Endodermal cell (in vitro differentiated cells): ENCODE measurements at places on chromosomes 5 and 9. TPM values are rescaled to one million over a fixed set of nuclear protein-coding genes. Genes with fewer than 3 reads are reported as not detected.

DNA sequence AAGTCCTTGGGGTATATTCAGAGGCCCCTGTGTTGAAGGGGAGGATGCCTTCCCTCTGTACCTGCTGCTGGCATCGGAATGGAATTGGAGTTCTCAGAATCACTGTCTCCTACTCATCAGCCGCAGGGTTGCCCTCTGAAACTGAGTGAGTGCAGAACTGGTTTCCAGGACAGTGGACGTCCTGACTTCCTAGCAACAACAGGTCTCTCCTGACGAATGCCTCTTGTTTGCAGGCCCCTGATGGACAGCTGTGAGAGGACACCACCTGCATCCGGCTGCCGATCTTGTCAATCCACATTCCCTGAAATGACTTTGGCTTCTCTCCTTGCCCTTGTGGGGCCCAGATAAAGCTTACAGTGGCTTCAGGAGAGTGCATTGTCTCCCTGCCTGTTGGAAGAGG, 274.5 kb downstream of the NSG2 start:
- peak; percentile 41 for DNase-seq

- DNase-seq: no peak
Measured at GRCh38 chr5:125914471-125914870, 508.7 kb upstream of the GRAMD2B start.

DNA sequence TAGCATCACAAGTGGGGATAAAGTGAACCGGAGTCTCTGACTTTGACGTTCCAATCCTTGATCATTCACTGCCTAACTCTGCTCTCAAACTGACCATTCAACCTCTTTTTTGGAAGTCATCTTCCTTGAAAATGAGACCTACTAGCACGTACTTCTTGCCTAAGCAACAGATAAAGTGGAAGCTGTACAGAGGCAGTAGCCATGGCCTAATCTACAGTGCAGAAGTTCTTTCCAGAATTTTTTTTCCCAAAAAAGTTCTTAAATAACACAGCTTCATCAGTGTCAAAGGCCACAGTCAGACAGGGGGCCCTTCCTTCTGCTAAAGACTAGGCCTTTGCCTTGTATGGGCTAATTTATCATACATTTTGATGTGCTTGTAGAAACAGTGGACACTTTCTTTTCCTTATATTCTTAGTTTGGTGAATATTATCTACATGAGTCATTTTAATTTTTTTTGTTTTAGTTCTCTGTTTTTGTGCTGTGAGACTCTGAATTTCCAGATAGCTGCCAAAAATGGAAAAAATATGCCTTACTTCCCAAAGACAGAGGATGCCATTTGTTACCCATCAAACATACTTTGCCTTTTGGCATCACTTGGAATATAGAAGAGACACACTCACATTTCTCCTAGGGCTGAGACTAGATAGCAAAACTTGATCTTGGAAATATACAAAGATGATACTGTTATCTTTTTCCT, 96.3 kb upstream of the VCAN start:
- DNase-seq: no peak

- DNase-seq: no peak
Measured at GRCh38 chr9:122291458-122291857, 26.8 kb downstream of the MRRF start.

- peak; percentile 23 for DNase-seq
Measured at GRCh38 chr5:168654211-168654721, 75.1 kb upstream of the PANK3 start.

DNA sequence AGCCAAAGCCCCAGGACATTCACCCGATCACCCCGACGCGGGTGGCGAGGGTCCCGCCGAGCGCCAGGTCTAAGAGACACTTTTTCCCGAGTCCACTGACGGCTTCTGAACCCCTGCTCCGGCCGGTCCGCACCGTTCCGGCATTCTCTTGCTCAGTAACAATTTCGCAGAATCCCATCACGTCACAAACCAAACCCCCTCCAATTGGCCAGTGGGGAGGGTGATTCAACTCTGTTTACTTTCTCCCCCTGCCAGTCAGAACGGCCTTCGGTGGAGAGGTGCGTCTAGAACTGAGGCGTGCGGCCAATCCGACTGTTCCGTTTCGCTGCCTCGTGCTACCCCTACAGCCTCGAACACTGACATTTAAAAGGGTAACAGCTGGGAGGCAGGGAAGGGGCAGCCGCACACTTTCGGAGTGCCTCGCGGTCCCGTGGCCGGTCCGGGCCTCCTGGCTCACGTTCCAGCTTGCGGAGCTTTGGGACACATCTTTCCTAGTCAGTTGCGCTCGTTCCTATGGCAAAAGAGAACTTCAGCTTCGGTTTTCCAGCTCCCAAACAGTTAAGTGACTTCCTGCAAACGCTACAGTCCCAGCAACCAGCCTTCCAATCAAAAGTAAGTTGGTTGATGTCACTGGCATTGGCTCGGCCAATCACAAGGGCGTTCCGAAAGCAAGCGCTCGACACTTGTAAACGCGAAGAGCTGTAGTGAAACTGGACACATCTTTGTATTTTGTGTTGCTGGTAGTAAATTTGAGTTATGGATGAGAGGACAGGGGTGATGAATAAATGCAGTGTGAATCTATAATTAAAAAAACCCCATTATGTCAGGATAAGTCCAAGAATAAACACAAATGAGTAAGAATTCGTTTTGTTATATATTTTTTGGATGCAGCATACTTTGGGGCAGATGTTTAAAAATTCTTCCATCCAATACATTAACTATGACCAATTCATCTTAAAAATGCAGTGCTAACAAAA, at the start of gene KLF9:
TSS of gene KLF9 (minus strand) at position 859 of the 977 bp plus-strand sequence. CDS start 1,294 bp downstream, outside the sequence.
- peak; percentile 90 for DNase-seq

DNA sequence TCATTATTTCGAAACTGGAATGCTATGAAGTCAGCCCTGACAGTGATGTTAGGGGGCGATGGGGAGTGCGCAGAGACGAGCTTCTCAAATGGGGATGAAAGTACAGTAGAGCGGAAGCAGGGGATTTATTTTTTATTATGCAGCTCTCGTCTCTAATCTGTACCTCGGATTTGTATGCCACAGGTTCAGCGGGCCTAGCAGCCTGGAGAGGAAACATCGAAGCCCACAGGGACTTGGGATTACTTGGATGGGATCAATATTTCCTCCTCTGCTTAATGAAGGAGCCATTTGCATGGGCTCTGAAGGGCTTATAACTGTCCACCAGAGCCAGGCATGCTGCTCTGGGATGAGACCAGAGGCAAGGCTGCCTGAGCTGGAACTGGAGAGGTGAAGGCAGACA, 133.5 kb upstream of the RAPGEF1 start:
- no peak for DNase-seq

DNA sequence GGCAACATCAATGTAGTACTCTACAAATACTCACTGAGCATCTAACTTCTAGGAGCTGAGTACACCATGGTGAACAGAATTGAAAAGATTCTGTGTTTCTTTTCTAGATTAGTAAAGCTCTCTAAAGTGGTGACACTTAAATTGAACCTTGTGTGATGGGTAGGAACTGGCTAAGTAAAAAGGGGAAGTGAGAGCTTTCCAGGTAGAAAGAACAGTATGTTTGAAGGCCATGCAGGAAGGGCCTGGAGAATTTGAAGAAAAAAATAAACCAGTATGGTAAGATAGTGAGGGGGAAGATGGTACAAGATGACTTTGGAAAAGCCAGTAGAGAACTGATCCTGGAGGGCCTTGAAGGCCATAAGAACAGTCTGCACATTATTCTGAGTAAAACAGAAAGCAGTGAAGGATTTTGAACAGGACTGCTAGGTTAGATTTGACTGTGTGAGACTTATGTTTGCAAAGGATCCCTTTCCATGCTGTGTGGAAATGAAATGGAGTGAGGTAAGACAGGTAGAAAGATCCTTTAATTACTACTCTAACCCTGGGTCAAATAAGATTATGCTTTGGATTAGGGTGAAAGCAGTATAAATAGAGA, 46.7 kb upstream of the UBQLN1 start:
- DNase-seq: no peak

GRCh38 chr9:7033076-7034045, 275.6 kb downstream of the KDM4C start:
- DNase-seq: no peak

DNA sequence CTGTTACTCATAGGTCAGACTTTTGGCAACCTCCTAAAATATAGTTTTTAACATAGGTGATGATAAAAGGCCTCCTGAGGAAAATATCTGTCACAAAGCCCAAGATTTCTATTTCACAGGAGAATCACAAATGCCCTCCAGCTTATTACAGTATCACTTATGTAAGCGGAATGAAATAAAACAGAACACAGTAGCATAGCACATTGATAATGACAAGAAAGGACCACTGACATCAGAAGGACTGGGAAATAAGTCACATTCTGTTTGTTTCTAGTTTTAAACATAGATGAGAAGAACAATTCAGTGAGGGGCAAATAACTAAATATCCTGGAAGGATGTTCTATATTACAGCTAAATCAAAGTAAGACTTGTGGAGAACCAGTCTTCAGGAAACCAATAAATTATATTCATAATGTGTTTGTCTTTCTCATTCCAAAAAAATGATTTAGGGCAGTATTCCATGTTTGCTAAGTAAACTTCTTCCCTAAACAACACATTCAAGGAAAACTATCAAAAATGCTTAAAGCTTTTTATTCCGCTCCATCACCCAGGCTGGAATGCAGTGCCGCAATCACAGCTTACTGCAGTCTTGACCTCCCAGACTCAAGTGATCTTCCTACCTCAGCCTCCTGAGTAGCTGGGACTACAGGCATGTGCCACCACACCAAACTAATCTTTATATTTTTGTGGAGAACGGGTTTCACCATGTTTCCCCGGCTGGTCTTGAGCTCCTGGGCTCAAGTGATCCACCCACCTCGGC, 20.8 kb upstream of the CTNNAL1 start:
- DNase-seq: no peak

DNA sequence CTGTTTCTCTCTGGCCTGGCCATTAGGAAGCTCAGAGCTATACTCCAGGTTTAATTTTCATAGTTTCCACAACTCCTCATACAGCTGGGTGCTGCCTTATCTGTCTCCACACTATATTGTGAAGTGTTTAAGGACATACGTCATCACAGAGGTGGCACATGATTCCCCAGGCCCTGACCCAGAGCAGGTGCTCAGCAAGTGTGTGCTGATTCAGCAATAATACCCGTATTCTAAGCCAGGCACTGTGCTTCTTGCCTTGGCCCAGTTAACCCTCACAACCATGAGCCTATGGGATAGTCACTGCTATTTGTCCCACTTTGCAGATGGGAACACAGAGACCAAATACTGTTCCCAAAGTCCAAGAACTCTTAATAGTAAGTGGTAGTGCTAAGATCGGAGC, 93.5 kb upstream of the SMIM23 start:
- DNase-seq: no peak

GRCh38 chr9:90834828-90835595, 33.4 kb downstream of the SYK start:
- DNase-seq: peak; percentile 4

- no peak for DNase-seq
Measured at GRCh38 chr5:16888694-16889124, 47.4 kb downstream of the MYO10 start.

GRCh38 chr5:82097-82496, 9.9 kb upstream of the PLEKHG4B start:
- peak; percentile 90 for DNase-seq

DNA sequence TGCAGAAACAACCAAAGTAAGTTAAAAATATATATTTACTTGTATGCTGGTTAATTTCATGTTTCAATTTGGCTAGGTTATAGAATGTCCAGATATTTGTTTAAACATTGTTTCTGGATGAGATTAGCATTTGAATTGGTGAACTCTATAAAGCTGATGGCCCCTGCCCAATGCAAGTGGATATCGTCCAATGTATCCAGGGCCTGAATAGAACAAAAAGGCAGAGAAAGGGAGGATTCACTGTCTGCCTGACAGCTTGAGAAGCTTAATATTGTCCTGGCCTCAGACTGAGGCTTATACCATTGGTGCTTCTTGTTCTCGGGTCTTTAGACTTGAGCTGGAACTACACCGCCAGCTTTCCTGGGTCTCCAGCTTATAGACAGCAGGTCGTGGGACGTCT, 446.7 kb upstream of the ACTBL2 start:
- no peak for DNase-seq

DNA sequence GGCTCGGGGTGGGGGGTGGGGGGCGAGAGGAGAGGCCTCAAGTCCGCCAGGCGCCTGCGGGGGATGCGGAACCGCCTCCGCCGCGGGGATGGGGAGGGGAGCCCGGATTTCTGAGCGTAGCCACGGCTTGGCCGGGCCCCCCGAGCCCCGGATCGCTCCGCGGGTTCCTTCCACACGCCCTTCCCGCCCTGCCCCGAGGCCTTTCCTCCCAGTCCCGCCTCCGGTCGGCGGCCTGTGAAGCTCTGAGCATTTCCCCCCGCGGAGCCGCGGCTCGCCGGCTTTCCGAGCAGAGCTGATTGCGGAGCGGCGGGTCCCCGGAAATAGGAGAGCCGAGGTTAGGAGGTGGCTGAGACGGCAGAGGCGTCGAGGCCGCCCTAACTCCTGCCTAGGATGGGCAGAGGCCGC, 6.1 kb downstream of the IRX4 start:
- DNase-seq: no peak

GRCh38 chr5:18888821-18889220, 1099.2 kb downstream of the CDH18 start:
- DNase-seq: no peak

- no peak for DNase-seq
Measured at GRCh38 chr9:21830589-21830988, 28.2 kb downstream of the MTAP start.

- DNase-seq: no peak
Measured at GRCh38 chr5:120818128-120818527, 354.0 kb downstream of the PRR16 start.

GRCh38 chr9:130989391-130989790, 19.6 kb upstream of the LAMC3 start:
- no peak for DNase-seq

DNA sequence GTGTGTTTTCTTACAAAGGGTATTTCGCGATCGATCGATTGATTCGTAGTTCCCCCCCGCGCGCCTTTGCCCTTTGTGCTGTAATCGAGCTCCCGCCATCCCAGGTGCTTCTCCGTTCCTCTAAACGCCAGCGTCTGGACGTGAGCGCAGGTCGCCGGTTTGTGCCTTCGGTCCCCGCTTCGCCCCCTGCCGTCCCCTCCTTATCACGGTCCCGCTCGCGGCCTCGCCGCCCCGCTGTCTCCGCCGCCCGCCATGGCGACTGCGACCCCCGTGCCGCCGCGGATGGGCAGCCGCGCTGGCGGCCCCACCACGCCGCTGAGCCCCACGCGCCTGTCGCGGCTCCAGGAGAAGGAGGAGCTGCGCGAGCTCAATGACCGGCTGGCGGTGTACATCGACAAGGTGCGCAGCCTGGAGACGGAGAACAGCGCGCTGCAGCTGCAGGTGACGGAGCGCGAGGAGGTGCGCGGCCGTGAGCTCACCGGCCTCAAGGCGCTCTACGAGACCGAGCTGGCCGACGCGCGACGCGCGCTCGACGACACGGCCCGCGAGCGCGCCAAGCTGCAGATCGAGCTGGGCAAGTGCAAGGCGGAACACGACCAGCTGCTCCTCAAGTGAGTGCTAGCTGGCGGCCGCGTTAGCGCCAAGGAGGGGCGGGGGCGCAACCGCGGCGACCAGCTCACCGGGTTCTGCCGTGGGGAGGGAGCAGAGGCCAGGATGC, 480 bp downstream of the LMNB1 start:
- DNase-seq: peak; percentile 75

- no peak for DNase-seq
Measured at GRCh38 chr9:77807281-77807683, 159.2 kb upstream of the GNA14 start.

Gene TAF11L10
- total RNA-seq: not detected in 2 replicates

Gene MYMK
- not detected in 2 replicates for total RNA-seq

Gene ANKRD31
- total RNA-seq: 0.13 to 0.25 TPM (median 0.14 TPM) in 3 replicates

Gene CCL27
- 0.49 TPM in 1 of 3 replicates, not detected in the others for total RNA-seq

Gene GNA14
- 0.42 to 0.97 TPM (median 0.62 TPM) in 3 replicates for total RNA-seq

Gene MRNIP
- 55.3 to 92.4 TPM (median 60.7 TPM) in 3 replicates for total RNA-seq

Gene PCDHB5
- 42.8 and 43.5 TPM in 2 replicates for total RNA-seq

Gene TNFSF8
- not detected in 2 replicates for total RNA-seq

Gene RAPGEF6
- 21.7 to 24.0 TPM (median 22.2 TPM) in 3 replicates for total RNA-seq

Gene DNAH5
- total RNA-seq: 0.50 to 0.84 TPM (median 0.54 TPM) in 3 replicates

Gene SCGB3A2
- total RNA-seq: 1.1 to 1.8 TPM (median 1.3 TPM) in 3 replicates
